Jurkat, Clone E6-1 (cell line): ENCODE measurements at places on chromosomes 2 and 18.

GRCh38 chr2:173815772-173816171, 149.4 kb downstream of the SP3 start:
- no peak for DNase-seq

DNA sequence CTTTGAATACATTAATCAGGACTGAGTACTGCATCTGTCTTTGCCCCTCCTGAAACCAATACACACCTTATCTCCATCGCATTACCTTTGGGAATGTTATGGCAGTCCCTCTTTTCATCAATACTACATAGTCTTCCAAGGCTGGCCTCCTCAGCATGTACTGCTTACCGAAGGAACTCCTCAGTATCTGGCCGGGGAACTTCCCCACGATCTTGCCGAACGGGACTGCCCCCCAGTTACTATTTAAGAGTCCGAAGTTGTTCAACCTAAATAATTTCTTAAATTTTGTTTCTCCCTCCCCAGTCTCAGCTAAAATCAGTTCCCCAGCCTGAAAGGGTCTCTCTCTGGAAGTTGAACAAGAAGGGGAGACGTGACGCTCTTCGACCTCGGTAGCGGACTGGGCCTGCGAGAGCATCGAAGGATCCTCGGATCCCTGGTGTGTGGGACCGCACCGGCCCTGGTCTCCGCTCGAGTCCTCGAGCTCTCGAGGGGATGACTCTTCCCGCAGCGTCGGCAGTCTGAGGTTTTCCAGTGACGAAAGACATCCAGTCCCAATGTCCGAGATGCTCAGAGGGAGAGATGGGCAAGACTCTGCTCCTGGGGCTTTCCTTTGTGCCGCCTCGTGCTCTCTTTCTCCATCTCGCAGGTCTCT, 489 bp downstream of the TRMT61B start:
- no peak for DNase-seq

- no peak for DNase-seq
Measured at GRCh38 chr18:63302220-63302619, 17.3 kb downstream of the BCL2 start.

GRCh38 chr2:200435379-200435778, 74.5 kb downstream of the KCTD18 start:
- no peak for DNase-seq

DNA sequence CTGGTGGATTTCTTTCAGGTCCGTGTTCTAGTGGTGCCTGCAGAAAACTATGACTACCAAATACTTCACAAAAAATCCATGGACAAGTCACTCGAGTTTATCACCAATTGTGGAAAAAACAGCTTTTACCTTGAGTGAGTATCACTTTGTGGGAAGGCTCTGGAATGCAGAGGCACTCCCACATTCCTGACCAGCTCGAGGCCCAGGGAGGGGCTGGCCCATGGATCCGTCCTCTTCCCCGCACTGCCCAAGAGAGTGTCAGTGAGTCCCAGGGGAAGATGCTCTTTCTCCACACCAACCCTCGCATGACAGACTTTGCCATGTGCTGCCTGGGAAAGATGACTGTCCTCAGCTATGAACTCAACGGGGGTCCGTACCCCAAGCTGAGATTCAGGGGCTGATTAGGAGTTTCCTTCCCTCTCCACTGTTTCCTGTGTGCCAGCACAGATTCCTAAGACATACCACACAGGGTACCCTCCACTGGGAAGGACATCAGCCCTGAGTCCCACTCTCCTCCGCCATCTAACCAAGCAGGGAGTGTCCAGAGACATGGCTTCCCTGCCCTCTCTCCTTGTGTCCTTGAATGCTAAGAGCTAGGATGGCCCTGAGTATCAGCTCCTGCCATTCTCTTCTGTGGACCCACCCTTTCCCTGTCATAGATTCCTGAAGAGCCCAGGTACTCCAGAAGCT, 155.9 kb downstream of the LAMA3 start:
- no peak for DNase-seq

- DNase-seq, result no peak
Measured at GRCh38 chr2:15146960-15147359, 414.2 kb downstream of the NBAS start.

DNA sequence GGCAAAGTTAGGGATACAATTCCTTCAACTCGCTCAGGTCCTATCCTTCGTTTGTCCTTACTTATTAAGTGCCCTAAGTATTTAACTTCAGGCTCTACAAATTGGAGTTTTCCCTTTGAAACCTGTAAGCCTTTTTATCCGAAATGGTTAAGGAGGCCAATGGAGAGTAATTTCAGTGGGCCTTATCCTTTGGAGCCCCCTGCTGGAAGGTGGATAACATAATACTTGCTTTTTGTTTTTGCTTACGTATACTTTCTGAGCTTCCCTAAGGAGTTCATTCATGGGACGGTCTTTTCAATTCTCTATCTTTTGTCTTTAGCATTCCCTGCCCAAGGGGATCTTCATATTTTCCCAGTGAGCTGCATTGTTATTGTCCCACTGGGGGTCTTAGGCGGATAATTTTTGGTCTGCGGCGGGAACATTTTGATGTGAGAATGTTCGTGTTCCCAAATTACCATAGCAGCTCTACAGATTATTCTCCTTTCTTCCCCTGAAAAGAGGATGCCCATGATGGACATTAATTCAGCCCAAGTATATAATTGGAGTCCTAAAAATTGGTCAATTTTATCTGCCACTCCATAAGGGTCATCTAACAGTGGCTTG, 34.4 kb upstream of the TRAPPC8 start:
- DNase-seq, result peak; percentile 27

GRCh38 chr18:74271635-74272034, 20.1 kb downstream of the CYB5A start:
- no peak for DNase-seq

GRCh38 chr2:61291851-61292575, 130.0 kb downstream of the C2orf74 start:
- no peak for DNase-seq
